ENCODE measurements at places on chromosomes 5 and 9.

DNA sequence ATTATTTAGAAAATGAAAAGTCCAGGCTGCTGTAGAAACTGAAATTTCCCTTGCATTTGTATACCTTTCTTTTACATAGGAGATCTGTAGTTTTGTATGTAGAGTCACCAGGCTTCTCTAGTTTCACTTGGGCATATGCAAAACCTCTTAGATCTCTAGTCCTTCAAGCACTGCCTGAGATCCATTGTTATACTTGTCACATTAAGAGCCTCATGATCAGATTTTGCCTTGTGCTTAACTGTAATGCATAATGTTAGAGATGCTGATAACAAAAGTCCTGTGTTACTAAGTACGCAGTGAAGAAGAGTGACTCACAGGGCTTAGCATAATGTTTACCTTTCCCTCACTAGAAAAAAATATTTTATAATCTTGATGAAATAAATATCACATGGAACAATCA is 250.2 kb downstream of the CYLC2 start:
- DNase-seq: no peak

DNA sequence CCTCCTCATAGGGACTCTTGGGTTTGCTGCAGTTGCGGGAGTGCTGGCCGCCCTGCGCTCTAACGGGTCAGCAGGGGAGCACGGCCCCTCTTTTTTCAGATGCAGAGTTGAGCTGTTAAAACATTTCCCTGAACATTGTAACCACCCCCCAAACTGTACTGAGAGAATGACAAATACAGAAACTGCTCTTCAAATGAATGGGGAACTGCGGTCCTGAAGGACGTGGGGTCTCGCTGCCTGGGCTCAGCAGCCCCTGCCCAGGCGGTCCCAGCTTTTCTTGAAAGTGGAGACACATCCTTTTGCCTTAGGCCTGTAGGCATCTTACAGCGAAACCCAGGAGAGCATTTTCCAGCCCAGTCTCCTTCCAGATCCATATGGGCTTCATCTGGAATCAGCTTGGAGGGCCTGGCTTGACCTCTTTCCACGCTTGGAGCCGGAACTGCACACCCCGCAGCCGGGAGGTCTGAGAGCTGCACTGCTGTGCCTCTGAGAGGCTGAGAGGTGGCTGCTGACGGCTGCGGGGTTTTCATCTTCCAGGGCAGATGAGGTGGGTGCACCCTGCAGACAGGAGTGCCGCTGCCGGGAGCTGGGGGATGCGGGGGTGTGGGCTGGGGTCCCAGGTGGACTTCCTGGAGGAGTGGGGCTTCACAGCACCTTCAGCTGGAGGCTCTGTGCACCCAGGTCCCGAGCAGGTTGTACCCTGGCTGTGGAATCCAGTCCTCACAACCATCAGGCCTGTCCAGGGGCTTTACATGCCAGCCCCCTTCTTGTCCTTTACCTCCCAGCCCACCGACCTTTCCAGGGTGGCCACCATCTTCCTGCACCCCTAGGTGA is 1.2 kb upstream of the AGPAT2 start:
- no peak for DNase-seq

DNA sequence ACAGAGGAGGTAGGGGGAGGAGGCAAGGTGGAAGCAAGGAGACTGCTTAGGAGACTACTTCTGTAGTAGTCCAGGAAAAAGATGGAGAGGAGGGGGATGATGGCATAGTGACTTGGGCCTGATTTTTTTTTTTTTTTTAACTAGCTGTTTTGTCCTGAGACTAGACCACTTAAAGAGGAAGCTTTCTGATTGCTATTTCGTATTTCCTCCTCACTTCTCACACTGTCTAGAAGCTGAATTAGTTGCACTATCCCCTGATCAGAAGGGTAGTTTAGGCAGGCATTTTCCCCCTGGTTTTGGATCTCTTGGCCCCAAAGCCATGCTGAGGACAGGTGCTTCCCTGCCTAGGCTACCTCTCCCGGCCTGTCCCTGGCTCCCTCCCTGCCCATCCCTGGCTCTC is 14.9 kb downstream of the LARP1 start:
- no peak for DNase-seq

GRCh38 chr9:80326105-80326504 is 754.3 kb downstream of the TLE4 start:
- no peak for DNase-seq

DNA sequence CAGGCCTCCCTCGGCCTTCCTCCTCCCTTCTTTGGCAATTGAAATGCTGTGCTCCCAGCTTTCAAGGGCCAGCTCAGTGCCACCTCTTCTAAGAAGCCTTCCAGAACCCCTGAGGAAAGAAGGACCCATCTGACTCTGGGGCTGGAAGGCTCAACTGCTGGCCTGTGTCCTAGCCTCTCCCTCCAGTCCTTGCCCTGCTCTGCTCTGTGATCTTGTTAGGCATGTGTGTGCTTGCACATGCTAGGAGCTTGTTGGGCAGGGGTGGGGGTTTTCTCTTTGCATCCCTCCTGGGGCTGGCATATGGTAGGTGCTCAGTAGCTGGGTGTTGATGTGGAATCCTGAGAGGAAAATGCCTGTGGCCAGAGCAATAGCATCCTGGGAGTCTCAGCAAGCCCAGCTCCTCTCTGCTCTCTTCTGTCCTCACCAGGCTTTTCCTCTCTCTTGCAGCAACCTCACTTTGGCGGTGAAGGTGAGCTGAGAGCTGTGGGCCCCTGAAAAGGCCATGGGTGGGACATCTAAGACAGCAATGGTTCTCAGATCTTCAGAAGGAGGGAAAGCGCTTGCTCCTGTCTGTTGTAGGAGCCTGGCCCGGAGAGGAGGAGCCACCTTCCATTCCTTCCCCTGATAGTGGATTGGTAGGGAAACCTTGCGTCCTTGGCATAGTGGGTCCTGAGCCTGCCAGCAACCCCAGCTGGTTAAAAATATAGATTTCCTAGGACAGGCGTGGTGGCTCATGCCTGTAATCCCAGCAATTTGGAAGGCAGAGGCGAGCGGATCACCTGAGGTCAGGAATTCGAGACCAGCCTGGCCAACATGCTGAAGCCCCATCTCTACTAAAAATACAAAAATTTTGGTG is 9.9 kb downstream of the DOLK start:
- DNase-seq: no peak

- DNase-seq: no peak
Observed at GRCh38 chr5:150120617-150121447, 34.5 kb upstream of the CSF1R start.

DNA sequence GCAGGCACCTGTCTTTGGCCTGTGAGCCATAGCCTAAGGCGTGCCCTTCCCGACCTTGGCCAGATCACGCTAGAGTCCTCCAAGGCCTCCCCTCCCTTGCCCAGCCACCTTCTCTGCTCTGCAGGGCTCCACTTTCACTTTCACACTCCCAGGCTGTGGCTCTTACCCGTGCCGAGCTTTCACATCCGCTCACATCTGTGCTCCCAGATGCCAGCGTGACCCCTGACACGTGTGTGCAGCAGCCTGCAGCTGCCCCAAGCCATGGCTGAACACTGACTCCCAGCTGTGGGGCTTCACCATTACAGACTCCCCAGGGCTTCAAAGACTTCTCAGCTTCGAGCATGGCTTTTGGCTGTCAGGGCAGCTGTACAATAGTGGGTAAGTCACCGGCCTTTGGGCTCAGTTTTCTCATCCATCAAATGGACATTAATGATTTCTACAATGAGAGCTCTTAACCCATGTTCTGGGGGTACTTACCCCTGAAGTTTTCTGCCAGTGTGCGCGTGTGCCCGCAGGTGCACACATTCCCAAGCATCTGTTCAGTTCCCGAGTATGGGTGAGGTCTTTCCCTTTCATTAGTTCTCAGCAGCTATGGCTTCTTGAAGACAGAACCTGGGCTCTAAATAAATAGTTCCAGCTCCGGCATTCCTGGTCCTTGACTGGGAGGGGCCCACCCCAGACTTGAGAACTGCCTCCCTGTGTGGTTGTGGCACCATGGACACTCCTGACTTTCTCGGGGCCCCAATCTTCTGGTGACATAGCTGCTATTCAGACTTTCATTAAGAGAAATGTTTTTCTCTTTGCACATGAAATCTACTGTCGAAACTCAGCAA is 118.6 kb downstream of the RGS3 start:
- DNase-seq: peak; percentile 59

GRCh38 chr9:37035648-37036370 is 1.7 kb upstream of the PAX5 start:
- DNase-seq: no peak

DNA sequence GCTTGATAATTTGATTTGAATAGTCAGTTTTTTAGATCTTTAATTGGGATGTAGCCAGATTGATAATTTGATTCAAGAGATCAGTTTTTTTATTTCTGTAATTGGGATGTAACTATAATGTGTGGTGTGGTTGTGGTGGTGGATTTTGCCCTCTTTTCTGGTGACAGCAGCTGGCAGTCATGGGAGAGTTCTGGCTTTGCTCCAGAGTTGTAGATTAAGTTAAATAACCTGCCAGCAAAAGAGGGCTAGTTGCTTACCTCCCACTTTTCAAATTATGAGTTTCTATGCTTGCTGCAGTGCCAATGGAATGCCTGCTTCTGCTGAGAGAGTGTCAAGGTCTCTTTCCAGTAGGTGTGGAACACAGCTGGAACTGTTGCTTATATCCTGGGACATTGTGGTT is 315.1 kb downstream of the CCDC171 start:
- no peak for DNase-seq

DNA sequence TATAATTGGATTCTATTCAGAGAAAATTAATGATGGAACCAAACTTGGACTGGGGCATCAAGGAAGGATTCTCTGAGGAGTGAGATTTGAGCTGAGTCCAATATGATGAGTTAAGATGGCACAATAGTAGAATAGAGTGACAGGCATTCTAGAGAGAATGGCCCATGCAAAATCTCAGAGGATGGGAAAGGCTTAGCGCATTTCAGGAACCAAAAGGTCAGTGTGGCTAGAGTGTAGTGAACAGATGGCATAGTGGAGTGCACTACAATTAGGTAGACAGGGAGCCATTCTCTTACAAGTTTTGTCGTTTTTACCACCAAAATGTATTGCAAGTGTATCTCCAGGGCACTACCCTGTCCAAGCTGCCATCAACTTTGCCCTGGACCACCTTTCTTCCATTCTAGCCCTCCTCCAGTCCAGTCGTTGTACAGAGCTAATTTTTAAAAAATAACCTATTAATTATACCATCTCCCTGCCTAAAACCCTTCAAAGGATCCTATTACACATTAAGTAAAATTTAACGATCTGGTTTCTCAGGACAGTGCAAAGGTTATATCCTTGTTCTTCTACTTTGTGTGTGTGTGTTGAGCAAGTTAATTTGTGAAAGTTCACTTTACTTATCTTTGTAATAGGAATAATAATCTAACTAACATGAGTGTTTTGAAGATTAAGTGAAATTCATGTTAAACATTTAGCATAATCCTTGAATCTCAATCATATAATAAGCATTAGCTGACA is 211.7 kb downstream of the COMMD10 start:
- no peak for DNase-seq

DNA sequence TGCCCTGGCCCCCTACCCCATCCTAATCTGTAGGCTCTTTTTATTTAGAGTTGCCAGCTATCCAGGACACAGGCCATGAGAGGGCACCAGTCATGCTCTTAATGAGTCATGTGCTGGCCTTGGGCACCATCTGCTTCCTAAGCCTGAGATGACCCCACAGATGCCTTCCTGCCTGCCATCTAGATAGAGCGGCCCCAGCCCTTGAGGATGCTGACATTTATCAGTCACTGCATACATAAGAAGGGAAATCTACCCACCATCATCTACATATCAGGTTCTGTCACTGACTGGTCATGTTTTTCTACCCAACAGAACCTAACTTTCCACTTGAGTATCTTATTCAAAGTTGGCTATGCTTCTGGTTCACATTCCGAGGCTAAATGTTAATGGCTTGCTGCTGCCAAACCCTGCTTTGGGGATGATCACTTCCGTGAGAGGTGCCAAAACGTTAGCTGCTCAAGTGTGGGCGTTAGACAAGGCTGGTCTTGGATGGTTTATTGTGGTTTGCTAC is 49.9 kb upstream of the TTC23L start:
- DNase-seq: peak; percentile 78

DNA sequence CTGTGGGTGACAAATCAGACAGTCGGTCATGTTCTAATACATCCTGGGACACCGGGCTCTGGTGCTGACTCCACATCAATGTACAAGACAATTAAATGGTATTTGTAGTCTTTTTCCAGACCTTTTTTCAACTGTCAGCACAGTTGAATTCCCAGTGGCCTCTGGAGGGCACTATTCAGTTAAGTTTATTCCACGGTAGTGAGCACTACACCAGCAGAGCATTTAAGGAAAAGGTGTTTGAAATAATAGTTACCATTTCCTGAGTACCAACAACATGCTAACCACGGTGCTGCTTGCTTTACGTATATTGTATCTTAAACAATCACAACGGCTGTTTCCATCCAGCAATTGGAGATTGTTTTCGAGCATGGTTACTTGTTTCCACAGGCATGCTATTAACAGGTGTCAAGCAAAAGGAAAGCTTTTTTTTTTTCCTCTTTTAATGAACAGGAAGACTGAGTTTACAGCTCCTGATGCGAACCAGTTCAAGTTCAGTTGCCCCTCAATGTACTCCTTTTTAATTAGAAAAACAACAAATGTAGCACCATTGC is 186.7 kb downstream of the PDZD2 start:
- peak; percentile 61 for DNase-seq

DNA sequence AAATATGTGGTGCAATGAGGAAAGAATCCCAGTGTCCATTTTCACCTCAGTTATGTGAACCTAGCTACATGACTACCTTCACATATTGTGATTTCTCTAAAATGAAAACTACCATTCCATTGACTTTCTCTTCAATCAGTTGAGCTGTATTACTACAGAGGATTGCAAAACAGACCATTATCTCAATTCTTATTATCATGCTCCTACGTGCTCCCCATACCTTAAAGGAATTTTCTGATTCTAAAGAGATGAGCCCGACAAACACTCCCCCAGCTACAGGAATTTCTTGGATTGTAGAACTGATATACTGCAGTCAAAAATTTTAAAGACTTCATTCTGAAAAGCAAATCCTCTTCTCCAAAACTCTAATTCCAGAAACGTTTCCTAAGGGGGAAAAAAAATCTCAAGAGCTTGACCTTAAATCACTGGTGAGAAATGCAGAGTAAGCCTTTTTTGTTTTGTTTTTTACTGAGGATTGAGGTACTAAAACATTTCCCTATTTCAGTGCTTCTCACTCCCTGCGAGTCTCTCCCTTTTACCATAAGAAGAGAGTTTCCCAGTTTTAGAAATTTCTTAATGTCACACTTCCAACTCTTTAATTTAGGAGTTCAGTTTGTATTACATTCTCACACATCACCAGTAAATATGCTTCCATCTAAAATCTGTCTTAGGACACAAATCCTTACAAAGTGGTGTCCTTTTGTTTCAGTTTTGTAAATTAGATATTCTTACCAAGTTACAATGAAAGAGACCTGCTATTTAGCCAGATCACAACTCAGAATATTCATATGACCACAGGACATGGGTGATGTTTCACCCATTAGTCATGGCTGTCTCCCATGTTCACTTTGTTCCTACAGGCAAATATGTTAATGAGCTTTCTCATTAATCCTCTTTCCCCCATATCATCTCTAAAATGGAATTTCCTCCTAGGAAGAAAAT is 203.8 kb downstream of the TSSK1B start:
- no peak for DNase-seq

Data from AG20443 (cell line).